ENCODE measurements at places on chromosomes 2 and 18.
A peak's percentile ranks its signal among the peaks of the same experiment; 100 is the strongest.

GRCh38 chr2:127183771-127184170 is 36.3 kb downstream of the CYP27C1 start:
- no peak for DNase-seq

GRCh38 chr2:172819943-172820342 is 84.3 kb downstream of the RAPGEF4 start:
- peak; percentile 48 for DNase-seq

GRCh38 chr18:3664563-3665178 is 214.7 kb downstream of the TGIF1 start:
- no peak for DNase-seq

GRCh38 chr2:81528852-81529480 is 1224.4 kb upstream of the LRRTM1 start:
- DNase-seq = no peak

DNA sequence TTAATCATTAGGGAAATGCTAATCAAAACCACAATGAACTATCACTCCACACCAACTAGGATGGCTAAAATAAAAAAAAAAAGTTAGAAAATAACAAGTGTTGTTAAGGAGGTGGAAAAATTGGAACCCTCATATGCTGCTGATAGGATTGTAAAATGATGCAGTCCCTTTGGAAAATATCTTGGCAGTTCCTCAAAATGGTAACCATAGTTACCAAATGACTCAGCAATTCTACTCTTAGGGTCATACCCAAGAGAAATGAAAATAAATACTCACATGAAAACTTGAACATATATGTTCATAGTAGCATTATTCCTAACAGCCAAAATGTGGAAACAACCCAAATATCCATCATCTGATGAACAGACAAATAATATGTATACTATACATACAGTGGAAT is 15.7 kb upstream of the ACVR2A start:
- no peak for DNase-seq

GRCh38 chr2:44275927-44276303 is 635 bp downstream of the SLC3A1 start:
- DNase-seq = peak; percentile 94

DNA sequence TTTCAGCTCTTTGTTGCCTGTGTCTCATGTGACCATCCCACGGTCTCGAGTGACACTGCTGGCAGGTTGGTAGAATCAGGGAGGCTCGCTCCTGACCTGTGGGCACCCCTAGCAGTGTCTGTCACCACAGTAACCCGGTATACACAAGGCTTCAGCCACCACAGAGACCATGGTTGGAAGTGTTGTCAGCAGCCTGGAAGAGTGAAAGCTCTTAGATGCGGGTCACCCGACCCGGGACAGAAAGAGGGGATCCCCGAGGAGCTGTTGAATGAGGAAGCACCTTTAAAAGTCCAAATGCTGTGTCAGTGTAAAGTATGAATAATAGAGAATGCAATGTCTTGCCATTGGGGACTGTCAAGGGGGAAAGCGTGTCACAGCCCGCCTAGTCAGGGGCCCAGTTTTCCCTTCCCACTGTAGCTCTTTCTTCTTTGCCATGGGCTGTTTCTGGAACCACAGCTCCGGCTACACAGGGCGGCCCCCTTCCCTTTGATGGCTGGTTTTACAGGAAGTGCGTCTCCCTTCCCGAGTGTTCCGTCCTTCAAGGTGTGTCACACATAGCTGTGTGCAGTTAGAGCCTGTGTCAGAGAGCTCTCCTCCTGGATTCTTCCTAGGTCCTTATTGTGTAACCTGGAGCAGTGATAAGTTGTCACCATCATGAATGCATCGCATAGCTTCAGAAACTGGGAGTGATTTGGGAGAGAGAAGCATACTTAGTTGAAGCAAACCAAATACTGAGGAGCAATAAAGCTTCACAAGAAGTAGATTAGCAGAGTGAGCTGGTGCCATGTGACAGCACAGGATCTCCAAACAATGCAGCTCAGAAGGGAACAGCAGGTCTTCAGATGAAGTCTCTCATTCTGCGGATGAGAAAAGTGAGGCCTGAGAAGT is 81.4 kb downstream of the MTCL1 start:
- DNase-seq = no peak

DNA sequence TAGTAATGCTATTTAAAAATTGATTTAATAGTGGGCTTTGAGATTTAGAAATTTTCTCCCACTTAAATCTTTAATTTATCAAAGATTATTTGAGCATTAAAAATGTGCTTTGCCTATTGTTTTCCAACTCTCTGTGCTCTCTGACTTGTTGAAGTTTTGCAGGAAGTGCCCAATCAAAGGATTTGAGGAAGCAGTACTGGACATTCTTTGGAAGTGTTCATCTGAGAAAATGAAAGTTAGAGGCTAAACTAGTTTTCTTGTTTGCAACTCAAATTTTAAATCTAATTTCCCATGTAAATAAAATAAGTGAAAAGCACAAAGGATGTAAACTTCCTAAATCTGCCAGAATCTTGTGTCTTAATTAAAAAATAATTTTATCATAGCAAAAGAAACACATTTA is 89.1 kb downstream of the CAMKMT start:
- DNase-seq = no peak

DNA sequence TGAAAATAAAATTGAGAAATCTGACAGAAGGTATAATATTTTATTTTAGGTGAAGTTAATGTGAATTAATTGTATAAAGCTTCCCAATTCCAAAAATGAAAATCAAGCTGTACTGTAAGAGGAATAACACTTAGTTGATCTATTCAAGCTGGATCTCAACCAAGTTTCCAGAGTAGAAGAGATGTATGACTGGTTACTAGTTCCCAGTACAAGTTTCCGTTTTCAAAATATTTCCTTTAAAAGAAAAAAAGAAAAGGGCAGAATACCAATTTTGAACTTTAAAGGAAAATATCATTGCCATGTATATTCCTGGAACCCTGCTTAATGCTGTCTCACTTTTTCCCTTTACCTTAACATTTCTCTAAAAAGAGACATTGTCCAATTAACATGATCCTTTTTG is 308.5 kb downstream of the IRS1 start:
- no peak for DNase-seq

GRCh38 chr2:65485839-65486238 is 53.4 kb upstream of the SPRED2 start:
- no peak for DNase-seq

DNA sequence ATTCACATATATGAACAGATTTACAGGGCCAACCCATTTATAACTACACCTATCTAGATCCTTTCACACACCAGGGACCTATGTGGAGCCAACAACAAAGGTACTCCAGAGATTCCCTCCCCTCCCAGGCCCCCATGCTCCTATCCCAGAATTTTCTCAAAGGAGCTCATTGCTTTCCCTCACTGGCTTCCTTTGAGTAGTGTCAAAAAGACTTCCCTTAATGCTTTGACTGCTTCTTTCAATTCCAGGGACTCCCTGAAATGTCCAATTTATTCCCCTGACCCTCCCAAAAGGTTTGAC is 46.6 kb downstream of the IKZF2 start:
- DNase-seq = no peak

DNA sequence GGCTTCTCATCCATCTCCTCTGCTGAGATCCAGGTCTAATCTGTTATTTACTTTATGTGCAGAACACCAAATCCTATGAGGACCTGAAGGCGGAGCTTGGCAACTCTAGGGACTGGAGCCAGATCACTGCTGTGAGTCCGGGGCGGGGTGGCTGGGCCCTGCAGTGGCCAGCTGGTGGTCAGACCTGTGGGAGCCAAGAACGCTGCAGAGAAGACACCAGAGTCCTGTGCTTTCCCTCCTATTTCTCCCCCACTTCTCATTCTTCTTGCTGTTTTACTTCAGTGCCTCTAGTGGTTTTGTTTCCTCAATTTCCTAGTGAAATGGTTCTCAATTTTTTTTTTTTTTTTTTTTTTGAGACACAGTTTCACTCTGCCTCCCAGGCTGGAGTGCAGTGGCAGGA is 19.7 kb downstream of the VIL1 start:
- DNase-seq = no peak

All from DMS79 (cell line).